ENCODE measurements at places on chromosomes 1 and 21.

DNA sequence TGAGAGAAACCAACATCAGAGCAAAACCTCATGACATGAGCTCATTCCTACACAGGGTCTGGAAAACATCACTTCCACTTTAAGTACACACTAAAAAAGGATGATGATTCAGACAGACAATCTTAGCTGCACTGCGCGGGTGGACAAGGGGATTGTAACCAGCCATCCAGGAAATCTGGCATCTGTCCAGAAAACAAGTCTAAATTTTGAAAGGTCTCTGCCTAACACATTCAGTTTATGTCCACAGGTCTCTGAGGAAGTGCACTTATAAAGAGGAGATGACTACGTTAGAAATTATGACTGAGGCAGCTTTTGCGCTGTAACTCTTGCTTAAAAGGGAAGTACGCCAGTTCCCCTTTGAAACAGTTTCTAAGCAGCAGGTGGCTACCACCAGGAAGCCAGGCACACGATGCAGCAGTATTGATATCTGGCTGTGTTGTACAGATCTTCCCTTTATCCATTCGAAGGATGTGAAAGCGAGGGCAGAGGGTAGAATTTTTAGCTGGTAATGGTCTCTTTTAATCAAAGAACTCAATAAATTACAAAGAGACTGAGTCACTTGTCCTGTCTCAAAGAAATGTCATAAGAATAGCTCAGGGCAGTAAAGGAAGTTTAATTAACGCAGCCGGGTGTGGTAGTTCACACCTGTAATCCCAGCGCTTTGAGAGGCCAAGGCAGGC is 128.0 kb downstream of the SETD4 start:
- peak; percentile 91 for DNase-seq

- peak; percentile 67 for DNase-seq
Observed at GRCh38 chr1:156489166-156489934, 11.2 kb downstream of the MEF2D start.

DNA sequence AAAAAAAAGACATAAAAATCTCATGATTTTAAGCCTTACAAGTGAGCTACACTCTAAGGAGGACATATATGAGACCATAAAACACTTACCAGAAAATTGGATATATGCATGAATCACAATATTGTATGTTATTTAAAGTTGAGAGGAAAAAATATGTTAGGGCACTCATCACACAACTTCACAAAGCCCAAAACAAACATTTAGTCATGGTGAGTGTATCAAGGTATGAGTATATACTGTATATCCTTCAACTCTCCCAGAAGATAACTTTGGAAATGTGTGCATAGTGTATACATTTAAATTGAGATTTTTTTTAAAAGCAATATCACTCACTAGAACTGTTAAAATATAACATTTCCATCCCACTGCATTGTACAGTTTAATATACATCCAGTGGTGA is 259.3 kb downstream of the SRGAP2C start:
- DNase-seq: no peak

- no peak for DNase-seq
Observed at GRCh38 chr21:26887251-26887650, 42.0 kb upstream of the ADAMTS1 start.

DNA sequence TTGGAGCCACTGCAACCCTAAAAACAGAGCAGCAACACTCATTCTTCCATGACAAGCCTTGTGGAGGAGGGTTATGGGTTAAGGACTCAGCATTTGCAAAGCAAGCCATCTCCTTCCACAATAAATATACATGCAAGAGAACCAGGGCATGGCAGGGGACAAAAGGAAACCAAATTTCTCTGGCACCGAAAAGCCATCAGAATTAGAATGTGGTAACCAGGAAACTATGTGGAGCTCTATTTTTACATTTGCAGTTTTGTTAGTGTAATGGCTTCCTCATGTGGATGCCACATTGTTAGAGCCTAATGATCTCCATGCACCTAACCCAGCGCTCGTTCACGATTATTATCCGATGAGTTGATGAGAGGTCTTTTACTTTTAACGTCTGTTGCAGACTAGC is 91.7 kb downstream of the NAV1 start:
- no peak for DNase-seq

GRCh38 chr1:84598418-84598817 is 24.2 kb upstream of the CTBS start:
- DNase-seq: no peak

GRCh38 chr1:3702990-3703728 is 49.1 kb upstream of the CCDC27 start:
- DNase-seq: no peak

- no peak for DNase-seq
Observed at GRCh38 chr1:207078578-207079132, 10.0 kb upstream of the C4BPB start.

DNA sequence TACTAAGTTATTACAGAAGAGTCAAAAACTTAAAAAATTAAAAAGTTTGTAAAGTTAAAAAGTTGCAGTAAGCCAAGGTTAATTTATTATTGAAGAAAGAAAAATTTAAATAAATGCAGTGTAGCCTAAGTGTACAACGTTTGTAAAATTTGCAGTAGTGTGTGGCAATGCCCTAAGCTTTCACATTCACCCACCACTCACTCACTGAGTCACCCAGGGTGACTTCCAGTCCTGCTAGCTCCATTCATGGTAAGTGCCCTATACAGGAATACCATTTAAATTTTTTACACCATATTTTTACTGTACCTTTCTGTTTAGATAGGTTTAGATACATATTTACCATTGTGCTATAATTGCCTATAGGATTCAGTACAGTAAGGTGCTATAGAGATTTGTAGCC is 88.6 kb downstream of the CTH start:
- no peak for DNase-seq

- DNase-seq: no peak
Observed at GRCh38 chr1:22089787-22090186, 37.3 kb downstream of the CDC42 start.

- no peak for DNase-seq
Observed at GRCh38 chr1:191483988-191484387, 674.3 kb upstream of the RGS18 start.

- DNase-seq: no peak
Observed at GRCh38 chr1:169493251-169493650, 7.5 kb upstream of the SLC19A2 start.

DNA sequence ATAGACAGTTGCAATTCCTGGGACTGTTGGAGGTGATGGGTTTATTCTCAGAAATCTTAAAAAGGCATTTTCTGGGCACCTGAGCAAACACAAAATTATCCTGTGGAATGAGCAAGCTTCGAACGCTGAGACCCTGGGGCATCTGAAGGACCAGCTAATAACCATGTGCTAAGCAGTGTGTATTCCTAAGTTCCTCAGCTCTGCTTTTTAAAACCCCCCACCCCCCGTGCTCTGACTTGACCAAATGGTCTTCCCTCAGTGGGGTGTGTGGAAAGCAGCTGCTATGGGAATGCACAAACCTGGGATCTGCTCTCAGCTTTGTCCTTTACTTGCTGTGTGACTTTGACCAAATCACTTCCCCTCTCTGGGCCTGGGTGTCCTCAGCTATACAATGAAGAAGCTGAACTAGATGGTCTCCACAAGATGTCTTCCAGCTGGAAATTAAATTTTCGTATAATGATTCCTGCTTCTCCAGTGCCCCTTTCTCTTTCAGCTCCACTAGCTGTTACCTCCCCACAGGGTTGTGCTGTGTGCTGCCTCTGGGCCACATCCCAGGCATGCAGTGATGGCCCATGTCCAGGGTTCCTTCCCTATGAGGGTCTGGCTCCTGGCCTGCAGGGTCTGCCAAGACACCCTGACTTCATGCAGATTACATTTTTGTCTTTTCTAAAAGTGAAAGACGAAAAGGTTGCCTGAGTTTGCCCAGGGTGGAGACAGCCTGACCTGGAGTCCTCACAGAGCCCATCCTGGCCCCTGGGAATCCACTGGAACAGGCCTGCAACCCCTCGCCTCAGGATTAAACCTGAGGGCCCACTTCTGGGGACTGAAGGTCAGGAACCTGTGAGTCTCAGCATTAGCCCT is 14.9 kb upstream of the CD247 start:
- DNase-seq: no peak

GRCh38 chr1:67193704-67194103 is 27.4 kb downstream of the IL23R start:
- no peak for DNase-seq

GRCh38 chr1:203549309-203549708 is 55.4 kb downstream of the OPTC start:
- DNase-seq: no peak

DNA sequence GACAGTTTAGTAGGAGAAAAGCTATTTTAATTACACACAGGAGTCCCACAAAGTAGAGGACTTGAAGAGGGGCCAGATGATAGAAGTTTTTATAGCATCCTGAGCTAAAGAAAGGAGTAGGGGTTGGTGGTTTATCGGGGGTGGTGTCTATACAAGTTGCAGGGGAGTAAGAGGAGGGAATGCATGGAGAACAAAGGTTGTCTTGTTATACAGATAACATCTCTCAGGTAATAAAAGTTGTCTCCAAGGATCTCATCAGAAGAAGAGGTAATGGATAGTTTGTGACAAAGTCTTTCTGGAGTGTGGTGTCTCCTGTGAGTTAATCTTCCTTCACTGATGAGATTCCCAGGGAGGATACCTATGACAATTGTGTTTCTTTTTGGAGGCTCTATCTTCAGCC is 23.4 kb upstream of the NUF2 start:
- DNase-seq: no peak

DNA sequence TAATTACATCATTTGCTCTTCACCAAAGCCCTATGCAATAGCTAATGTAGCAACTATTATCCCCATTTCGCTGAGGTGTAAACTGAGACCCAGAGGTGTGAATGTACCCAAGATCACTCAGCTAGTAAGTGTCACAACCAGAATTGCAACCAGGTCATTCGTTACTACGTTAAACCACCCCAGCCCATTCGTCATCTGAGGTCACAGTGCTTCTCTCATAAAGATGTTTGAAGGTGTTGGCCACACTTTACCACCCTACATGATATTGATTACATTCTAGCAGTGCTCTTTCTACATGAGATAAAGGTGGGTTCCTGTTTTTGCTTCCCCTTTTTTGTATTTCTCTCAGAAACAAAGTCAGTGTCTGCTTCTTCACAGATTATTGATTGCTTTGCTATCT is 195.3 kb downstream of the ZBTB18 start:
- DNase-seq: no peak

DNA sequence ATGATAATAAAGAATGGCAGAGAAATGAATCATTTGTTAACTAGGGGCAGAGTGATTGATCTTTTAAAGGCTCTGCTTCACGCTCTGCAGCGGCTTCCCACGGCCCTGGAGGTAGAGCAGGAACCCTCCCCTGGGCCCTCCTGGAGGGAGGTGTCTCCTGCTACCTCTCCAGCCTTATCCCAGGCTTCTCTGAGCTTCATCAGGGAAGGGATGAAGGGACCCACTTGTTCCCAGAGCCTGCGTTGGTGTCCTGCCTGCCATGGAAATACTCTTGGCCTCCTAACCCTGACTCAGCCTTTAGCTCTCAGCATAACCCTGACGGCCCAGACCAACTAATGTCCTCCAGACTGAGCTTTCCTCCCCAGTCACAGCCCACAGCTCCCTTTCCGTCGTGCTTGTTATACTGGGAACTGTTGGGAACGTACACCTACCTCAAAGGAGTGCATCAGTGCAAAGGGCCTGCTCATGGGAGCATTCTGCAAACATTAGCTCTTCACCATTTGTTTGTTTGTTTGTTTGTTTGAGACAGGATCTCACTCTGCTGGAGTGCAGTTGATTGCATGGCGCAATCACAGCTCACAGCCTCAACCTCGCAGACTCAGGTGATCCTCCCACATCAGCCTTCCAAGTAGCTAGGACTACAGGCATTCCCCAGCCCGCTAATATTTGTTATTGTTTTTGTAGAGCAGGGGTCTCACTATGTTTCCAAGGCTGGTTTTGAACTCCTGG is 17.4 kb upstream of the HNRNPU start:
- DNase-seq: no peak

DNA sequence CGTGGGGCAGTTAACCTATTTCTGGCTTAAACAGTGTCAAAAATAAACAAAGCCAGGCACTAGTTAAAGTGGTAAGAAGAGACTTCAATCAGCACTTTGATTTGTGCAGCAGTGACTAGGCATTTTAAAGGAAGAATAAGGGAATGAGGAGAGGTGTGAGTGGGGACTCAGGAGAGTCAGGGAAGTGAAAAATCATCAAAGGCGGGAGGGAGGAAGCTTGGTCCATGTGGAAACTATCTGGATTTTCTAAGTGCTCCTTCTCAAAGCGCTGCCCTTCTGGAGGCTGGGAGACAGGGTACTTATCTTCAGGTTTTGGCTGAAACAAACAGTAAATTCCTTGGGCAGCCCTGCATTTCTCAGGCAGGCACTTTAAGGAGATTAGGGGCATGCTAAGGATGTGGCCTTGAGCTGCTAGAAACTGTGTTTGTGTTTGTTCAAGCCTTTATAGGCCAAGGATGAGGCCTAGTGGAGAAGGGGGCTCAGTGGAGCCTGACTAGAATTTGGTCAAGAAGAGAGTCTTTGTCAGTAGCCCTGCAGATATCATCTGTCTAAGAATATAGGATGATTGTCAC is 486.5 kb downstream of the SIPA1L2 start:
- no peak for DNase-seq

GRCh38 chr1:90386899-90387720 is 330.0 kb downstream of the BARHL2 start:
- no peak for DNase-seq

- no peak for DNase-seq
Observed at GRCh38 chr21:45591619-45592207, 49.5 kb upstream of the SLC19A1 start.

- DNase-seq: peak; percentile 61
Observed at GRCh38 chr1:167720965-167721616, 691 bp upstream of the MPZL1 start.

DNA sequence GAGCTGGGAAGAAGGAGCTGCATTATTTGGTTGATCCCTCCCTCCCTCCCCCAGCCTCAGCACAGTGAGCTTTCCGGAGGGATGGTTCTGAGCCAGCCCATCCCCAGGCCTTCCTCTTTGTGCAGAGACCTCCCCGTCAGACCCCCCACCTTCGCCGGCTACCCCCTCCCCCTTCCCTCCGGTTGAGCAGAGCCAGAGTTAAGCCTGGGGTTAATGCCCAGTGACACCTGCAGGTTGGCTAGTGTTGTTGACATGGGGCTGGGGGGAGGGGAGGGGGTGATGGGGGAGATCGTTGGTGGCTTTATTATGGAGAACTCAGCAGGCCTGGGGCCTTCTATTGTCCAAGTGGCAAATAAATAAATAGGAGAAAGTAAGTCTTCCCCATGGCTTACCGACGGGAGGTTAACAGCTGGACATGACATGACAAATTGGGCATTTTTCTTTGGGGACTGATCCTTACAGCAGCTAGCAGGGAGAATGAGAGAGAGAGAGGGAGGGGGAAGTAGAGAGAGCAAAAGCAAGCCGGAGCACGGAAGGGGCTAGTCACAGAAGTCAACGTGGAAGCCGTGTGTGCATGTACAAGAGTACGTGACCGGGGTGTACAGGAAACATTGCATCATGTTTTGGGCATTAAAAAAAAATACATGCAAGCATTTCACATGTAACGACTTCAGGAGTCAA is 131.1 kb downstream of the TMEM53 start:
- DNase-seq: no peak

DNA sequence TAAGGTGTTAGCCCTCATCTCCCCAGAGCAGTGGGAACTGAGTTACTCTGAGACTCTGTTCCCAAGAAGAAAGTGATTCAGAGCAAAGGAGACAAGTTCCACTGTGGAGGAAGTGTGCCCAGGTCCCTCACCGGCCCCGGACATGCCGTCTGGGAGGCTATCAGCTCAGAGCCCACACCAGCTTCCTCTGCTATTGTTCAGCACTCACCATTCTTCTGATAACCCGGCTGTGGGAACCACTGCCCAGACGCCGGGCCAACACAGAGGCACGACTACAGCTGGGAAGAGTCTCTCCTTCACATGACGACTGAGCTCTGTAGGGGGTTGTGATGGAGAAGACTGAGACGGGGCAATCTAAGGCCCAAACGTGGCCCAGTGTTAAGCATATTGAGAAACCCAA is 34.2 kb upstream of the GJA5 start:
- no peak for DNase-seq
